ENCODE measurements at places on chromosomes 6 and 20. TPM values are rescaled to one million over a fixed set of nuclear protein-coding genes. Genes with fewer than 3 reads are reported as not detected.

Gene AGPAT4
- total RNA-seq: 1.4 TPM

Gene ZSCAN16
- 1.7 TPM for total RNA-seq

Gene SUMO4
- total RNA-seq: not detected

Gene MYCT1
- 0.11 TPM for total RNA-seq

Gene ETV7
- not detected for total RNA-seq

Data from SK-MEL-5 (cell line).